ENCODE measurements at places on chromosomes 5 and 9.

GRCh38 chr5:108858959-108859358 is 111.3 kb downstream of the FER start:
- DNase-seq: no peak

DNA sequence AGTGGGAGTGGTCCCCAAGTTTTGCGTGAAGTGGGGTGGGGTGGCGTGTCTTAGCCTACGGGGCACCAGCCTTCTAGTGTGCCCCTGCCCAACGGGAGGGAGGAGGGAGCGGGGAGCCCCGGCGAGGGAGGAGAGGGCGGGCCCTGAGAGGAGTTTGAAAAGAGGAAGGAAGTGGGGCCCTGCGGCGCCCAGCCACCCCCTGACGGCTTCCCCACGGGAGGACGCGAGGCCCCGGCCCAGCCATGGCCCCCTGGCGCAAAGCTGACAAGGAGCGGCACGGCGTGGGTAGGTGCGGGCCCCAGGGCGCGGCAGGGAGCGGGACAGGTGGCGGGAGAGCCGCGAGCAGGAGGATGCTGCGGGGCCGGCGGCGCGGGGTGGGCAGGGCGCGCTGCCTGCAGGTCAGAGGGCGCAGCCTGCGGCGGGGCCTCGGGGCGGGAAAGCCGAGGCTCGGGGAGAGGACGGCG is at the start of gene DOCK2:
TSS of gene DOCK2 (plus strand) at position 191 of the 464 bp plus-strand sequence. CDS start at position 243, 52 bp downstream.
- peak; percentile 71 for DNase-seq

DNA sequence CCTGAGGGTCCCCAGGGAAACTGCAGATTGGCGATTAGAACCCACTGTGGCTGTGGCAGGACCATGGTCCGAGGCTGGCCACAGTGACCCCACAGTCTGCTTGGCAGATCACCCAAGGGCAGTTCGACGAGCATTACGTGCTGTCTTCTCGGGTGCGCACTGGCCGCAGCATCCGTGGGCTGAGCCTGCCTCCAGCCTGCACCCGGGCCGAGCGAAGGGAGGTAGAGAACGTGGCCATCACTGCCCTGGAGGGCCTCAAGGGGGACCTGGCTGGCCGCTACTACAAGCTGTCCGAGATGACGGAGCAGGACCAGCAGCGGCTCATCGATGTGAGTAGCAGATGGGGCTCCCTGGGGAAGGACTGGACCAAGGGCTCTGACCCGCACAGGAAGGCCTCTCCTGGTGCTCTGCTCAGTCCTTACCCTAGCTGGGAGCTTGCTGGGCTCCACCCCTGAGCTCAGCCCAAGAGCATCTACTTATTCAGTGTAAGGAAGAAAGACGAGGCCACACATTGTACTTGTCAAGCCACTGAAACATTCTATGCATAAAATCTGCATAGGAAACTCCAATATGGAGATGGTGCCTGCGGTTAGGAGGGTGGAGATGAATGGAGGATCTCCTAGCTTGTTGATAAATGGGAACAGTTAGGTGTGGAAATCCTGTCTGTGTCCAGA is 21.9 kb downstream of the CKMT2 start:
- no peak for DNase-seq

DNA sequence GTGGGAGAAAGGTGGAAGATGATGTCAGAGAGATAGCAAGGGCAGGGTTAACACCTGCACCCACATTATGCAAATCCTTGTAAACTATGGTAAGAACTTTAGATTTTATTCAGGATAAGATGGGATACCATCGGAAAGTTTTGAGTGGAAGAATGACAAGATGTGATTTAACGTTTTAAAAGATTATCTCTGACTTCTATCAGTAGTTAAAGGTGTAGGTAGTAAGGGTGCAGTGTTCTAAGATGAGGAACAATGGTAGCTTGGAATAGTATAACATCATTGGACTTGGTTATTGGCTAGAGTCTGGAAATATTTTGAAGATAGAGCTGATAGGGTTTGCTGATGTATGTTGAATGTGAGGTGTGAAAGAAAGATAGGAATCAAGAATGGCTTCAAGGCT is 211.3 kb downstream of the CCDC171 start:
- no peak for DNase-seq

GRCh38 chr5:96517295-96517694 is 84.2 kb upstream of the PCSK1 start:
- no peak for DNase-seq

Data from activated CD4-positive, CD25-positive, alpha-beta regulatory T cell treated with anti-CD3 and anti-CD28 coated beads, Interleukin-2, amount 50 U/mL, for 72 hours (primary cell).